ENCODE measurements at places on chromosomes 12 and 14. TPM values are rescaled to one million over a fixed set of nuclear protein-coding genes. Genes with fewer than 3 reads are reported as not detected.

GRCh38 chr12:16607906-16608775 lies 2.2 kb upstream of the LMO3 start:
- no peak overlapping the region for H3K27ac ChIP-seq
- H3K4me3 ChIP-seq: peak overlapping the region; percentile 7
- H3K36me3 ChIP-seq: no peaks in the 10 kb centered on the region
- peaks cover 12% of the 10 kb centered on the region for H3K27me3 ChIP-seq
- peaks cover 27% of the 10 kb centered on the region for H3K4me1 ChIP-seq

Gene PA2G4
- total RNA-seq: 86.5 TPM

GRCh38 chr12:70467476-70467875 lies 101.4 kb downstream of the KCNMB4 start:
- no peak overlapping the region for H3K27ac ChIP-seq
- H3K4me1 ChIP-seq: no peaks in the 10 kb centered on the region
- H3K4me3 ChIP-seq: no peak overlapping the region

DNA sequence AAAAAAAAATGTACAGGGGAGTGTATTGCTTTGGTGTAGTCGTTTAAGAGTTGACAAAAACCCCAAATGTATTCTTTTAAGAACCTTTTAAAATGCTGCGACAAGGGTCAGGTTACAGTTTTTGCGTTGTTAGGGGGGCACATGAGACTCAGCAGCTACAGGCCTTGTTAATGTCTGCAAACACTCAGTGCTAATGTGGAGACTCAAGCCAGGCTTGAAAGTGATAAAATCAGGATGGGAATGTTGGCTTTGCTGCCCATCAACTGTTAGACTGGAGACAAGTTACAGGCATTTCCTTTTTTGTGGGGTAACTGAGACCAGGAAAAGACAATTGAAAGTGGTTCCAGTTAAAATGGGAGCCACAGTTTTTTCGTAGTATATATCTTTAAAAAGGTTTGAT lies 84.8 kb downstream of the PRKCH start:
- no peak overlapping the region for H3K4me3 ChIP-seq
- H3K27me3 ChIP-seq: peaks cover 2% of the 10 kb centered on the region
- peaks cover 12% of the 10 kb centered on the region for H3K4me1 ChIP-seq
- DNase-seq: no peak
- H3K36me3 ChIP-seq: no peaks in the 10 kb centered on the region

GRCh38 chr12:57214398-57214781 lies 2.2 kb upstream of the NXPH4 start:
- peaks cover 39% of the 10 kb centered on the region for H3K27me3 ChIP-seq
- H3K4me3 ChIP-seq: peak overlapping the region; percentile 70
- peaks cover 36% of the 10 kb centered on the region for H3K4me1 ChIP-seq
- H3K27ac ChIP-seq: no peak overlapping the region
